ENCODE measurements at places on chromosomes 7 and 10. TPM values are rescaled to one million over a fixed set of nuclear protein-coding genes. Genes with fewer than 3 reads are reported as not detected.

- no peak overlapping the region for H3K27ac ChIP-seq
- no peaks in the 10 kb centered on the region for H3K27me3 ChIP-seq
- no peaks in the 10 kb centered on the region for H3K36me3 ChIP-seq
- DNase-seq: no peak
These were observed 63.7 kb downstream of the CELF2 start for GRCh38 chr10:11081408-11081807.

- H3K4me1 ChIP-seq: peaks cover 57% of the 10 kb centered on the region
- peaks cover 8% of the 10 kb centered on the region for H3K27me3 ChIP-seq
- H3K4me3 ChIP-seq: peak overlapping the region; percentile 10
- H3K27ac ChIP-seq: peak overlapping the region; percentile 83
- peaks cover 20% of the 10 kb centered on the region for H3K36me3 ChIP-seq
These were observed 27.7 kb downstream of the PPP2R2D start for GRCh38 chr10:131928248-131929095.

- H3K27me3 ChIP-seq: no peaks in the 10 kb centered on the region
- DNase-seq: no peak
- no peak overlapping the region for H3K27ac ChIP-seq
- H3K4me1 ChIP-seq: peaks cover 4% of the 10 kb centered on the region
- no peaks in the 10 kb centered on the region for H3K36me3 ChIP-seq
- H3K4me3 ChIP-seq: no peak overlapping the region
These were observed 4.2 kb downstream of the PCDH15 start for GRCh38 chr10:54796881-54797280.

- H3K36me3 ChIP-seq: no peaks in the 10 kb centered on the region
- H3K27me3 ChIP-seq: no peaks in the 10 kb centered on the region
These were observed 62.8 kb downstream of the PDZD8 start for GRCh38 chr10:117312430-117312829.

- no peak overlapping the region for H3K4me3 ChIP-seq
- no peaks in the 10 kb centered on the region for H3K27me3 ChIP-seq
- peaks cover 4% of the 10 kb centered on the region for H3K36me3 ChIP-seq
- DNase-seq: no peak
These were observed 19.4 kb downstream of the MKLN1 start for GRCh38 chr7:131346885-131347592.

GRCh38 chr10:101897633-101898032 lies 54.0 kb upstream of the KCNIP2 start:
- no peak for DNase-seq
- H3K27me3 ChIP-seq: peaks cover 2% of the 10 kb centered on the region
- H3K4me1 ChIP-seq: peaks cover 57% of the 10 kb centered on the region
- H3K4me3 ChIP-seq: no peak overlapping the region
- no peaks in the 10 kb centered on the region for H3K36me3 ChIP-seq

- peaks cover 12% of the 10 kb centered on the region for H3K36me3 ChIP-seq
- no peak for DNase-seq
- H3K27ac ChIP-seq: no peak overlapping the region
- H3K4me3 ChIP-seq: no peak overlapping the region
These were observed 21.8 kb downstream of the AKR1E2 start for GRCh38 chr10:4847561-4848355.

GRCh38 chr10:86654411-86655172 lies at the start of gene OPN4:
TSS of gene OPN4 (plus strand) at chr10:86654547. CDS start at chr10:86654784, 237 bp downstream.
- peaks cover 5% of the 10 kb centered on the region for H3K36me3 ChIP-seq
- H3K4me3 ChIP-seq: no peak within 1 kb of the TSS
- H3K4me1 ChIP-seq: peaks cover 6% of the 10 kb centered on the region
- H3K27me3 ChIP-seq: peaks cover 15% of the 10 kb centered on the region
- no peak for DNase-seq
- H3K27ac ChIP-seq: no peak within 1 kb of the TSS

DNA sequence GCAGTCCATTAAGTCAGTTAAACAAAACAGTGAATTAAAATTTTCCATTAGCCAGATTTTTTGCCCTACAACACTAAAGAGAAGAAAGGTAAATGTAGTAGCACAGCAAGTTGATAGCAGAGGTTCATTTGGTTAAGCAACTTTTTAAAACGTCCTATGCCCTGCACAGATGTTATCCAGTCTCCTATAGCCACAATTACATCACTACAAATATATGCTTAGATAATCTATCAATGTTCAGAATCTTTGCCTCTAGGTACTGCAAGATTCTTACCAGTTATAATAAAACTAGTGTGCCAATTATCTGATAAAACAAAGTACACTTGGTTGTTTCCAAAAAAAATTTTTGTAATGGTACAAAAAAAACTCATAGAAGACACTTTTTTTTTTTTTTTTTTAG lies 175.5 kb upstream of the MYO3A start:
- H3K4me1 ChIP-seq: peaks cover 3% of the 10 kb centered on the region
- no peak overlapping the region for H3K4me3 ChIP-seq
- no peaks in the 10 kb centered on the region for H3K36me3 ChIP-seq
- H3K27ac ChIP-seq: no peak overlapping the region
- peaks cover 2% of the 10 kb centered on the region for H3K27me3 ChIP-seq

- H3K27me3 ChIP-seq: no peaks in the 10 kb centered on the region
- no peak overlapping the region for H3K4me3 ChIP-seq
- peaks cover 3% of the 10 kb centered on the region for H3K4me1 ChIP-seq
- no peak for DNase-seq
These were observed 47.0 kb upstream of the TMEM140 start for GRCh38 chr7:135100856-135101255.

DNA sequence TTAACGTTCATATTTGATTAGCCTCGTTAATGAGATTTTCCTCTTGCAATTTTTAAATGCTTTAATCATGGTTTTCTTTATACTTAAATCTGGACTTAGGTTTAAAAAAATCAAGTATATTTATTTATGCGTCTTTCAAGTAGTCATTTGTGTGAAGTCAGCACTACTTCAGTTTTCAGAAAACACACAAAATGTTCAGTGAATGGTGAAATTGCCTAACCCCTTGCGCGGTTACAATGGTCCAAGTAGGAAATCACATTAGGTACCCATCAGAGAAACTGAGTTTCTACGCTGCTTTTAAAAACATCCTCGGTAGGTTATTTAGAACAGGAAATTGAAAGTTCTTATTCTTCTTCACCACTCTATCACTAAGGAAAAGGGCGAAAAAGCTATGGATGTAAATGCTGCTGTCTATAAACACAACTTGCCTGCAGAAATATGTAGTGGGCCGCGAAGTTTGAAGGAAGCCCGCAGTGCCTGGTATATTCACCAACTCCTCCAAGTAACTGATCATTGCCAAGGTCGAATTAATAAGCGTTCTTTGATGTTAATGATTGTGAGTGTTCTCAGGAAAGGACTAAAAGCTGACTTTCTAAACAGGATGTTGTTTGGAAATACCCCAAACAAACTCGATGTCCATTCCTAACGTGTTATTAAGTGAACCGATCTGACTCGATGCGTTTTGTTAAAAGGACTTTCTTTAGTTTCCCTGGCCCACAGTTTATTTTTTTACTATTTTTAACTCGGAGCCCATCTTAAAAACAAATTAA lies 1.0 kb downstream of the SYPL1 start:
- H3K27ac ChIP-seq: peak overlapping the region; percentile 96
- peaks cover 11% of the 10 kb centered on the region for H3K27me3 ChIP-seq
- H3K4me3 ChIP-seq: peak overlapping the region; percentile 96
- peaks cover 9% of the 10 kb centered on the region for H3K36me3 ChIP-seq
- no peak for DNase-seq

- peaks cover 13% of the 10 kb centered on the region for H3K27me3 ChIP-seq
- H3K4me1 ChIP-seq: peaks cover 19% of the 10 kb centered on the region
- H3K36me3 ChIP-seq: peaks cover 25% of the 10 kb centered on the region
- H3K27ac ChIP-seq: peak overlapping the region; percentile 27
These were observed 12.0 kb downstream of the SFTPD start for GRCh38 chr10:79936625-79937615.

DNA sequence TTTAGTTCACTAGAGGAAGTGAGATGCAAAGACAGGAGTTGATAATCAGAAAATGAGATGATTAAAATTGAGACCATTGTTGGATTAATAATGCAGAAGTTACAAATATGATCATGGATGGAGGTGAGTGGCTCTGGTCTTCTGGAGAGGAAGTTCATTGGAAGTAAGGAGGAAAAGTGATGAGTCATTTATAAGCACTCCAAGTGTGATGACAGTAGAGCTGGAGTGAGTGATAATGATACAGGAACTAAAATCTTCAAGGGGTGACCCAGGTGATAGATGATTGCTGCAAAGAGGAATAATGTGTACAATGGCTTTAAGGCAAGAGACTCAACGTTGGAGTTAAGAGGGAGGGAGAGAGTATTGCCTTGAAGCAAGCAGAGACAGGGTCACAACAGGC lies 20.7 kb downstream of the ZNF32 start:
- H3K4me3 ChIP-seq: no peak overlapping the region
- no peaks in the 10 kb centered on the region for H3K36me3 ChIP-seq
- H3K27me3 ChIP-seq: peaks cover 3% of the 10 kb centered on the region

DNA sequence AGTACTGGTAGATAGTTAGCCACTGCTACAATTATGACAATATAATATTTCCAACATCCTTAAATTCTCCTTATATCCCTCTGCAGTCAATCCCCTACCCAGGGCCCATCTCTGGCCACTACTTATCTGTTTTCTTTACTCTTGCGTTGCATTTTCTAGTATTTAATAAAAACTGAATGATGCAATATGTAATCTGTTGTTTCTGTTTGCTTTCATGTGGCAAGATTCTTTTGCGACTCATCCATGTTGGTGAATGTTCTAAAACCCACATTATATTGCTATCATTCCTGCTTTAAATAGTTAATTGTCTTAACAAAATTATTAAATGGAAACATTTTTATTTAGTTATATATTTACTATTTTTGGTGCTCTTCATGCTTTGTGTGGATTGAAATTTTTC lies 338.5 kb downstream of the MDFIC start:
- no peaks in the 10 kb centered on the region for H3K27me3 ChIP-seq
- H3K36me3 ChIP-seq: no peaks in the 10 kb centered on the region
- no peak overlapping the region for H3K27ac ChIP-seq
- no peak overlapping the region for H3K4me3 ChIP-seq
- no peak for DNase-seq

DNA sequence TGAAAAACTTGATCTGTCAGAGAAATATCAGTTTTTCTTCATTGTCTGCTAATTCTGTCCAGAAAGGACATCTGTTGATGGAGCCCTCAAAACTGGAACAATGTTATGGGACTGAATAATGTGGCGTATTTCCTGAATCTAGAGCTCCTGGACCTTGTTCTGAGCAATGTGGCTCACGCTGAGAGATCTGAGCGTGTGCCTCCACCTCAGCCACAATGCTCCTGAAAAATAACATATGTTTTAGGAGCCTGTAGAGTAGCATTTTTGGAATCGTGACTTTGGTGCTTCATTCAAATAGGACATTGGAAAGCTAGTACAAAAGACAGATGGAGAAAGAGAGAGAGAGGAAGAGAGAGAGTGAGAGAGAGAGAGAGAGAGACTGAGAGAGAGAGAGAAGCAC lies 110.3 kb downstream of the BMPER start:
- H3K27ac ChIP-seq: no peak overlapping the region
- no peak for DNase-seq
- no peaks in the 10 kb centered on the region for H3K4me1 ChIP-seq
- H3K36me3 ChIP-seq: no peaks in the 10 kb centered on the region
- H3K4me3 ChIP-seq: no peak overlapping the region

GRCh38 chr10:131113709-131114291 lies 197.7 kb downstream of the TCERG1L start:
- peaks cover 9% of the 10 kb centered on the region for H3K27me3 ChIP-seq
- peaks cover 10% of the 10 kb centered on the region for H3K36me3 ChIP-seq
- no peak overlapping the region for H3K4me3 ChIP-seq
- DNase-seq: no peak
- H3K4me1 ChIP-seq: no peaks in the 10 kb centered on the region
- no peak overlapping the region for H3K27ac ChIP-seq

GRCh38 chr10:85548034-85548433 lies 818.6 kb downstream of the GRID1 start:
- H3K4me3 ChIP-seq: no peak overlapping the region
- H3K27ac ChIP-seq: no peak overlapping the region
- H3K4me1 ChIP-seq: peaks cover 21% of the 10 kb centered on the region
- H3K36me3 ChIP-seq: no peaks in the 10 kb centered on the region
- DNase-seq: peak; percentile 21
- peaks cover 3% of the 10 kb centered on the region for H3K27me3 ChIP-seq

- H3K4me1 ChIP-seq: peaks cover 17% of the 10 kb centered on the region
- peak; percentile 41 for DNase-seq
- H3K36me3 ChIP-seq: no peaks in the 10 kb centered on the region
- H3K27ac ChIP-seq: no peak overlapping the region
- no peaks in the 10 kb centered on the region for H3K27me3 ChIP-seq
- no peak overlapping the region for H3K4me3 ChIP-seq
These were observed 12.5 kb downstream of the GLI3 start for GRCh38 chr7:42224391-42225003.

DNA sequence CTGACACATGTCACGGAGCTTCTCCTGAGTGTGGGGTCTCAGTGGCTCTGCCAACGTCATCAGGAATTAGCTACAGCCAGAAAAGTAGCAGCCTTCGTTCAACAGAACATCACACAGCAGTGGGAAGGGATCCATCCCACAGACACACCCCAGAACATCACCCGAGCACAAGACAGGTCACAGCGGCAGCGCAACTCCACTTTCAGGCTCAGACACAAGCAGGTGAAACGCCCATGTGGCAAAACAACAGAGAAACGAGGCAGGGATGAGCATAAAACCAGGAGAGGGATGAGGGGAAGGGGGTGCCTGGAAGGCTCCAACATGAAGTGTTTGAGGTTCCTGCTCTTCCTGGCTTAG lies 44.8 kb downstream of the CAMK2B start:
- no peaks in the 10 kb centered on the region for H3K36me3 ChIP-seq
- H3K27ac ChIP-seq: peak overlapping the region; percentile 49
- no peak overlapping the region for H3K4me3 ChIP-seq
- H3K27me3 ChIP-seq: peaks cover 2% of the 10 kb centered on the region
- no peak for DNase-seq

INPP5A gene
- total RNA-seq: 45.2 TPM

GHRHR gene
- 7.5 TPM for total RNA-seq

FOXI2 gene
- total RNA-seq: not detected

DNAJC12 gene
- 2.6 TPM for total RNA-seq

MMD2 gene
- total RNA-seq: not detected

PRKAR2B gene
- total RNA-seq: 28.4 TPM

SPDYE11 gene
- total RNA-seq: 0.13 TPM

ZNF727 gene
- not detected for total RNA-seq

CCDC172 gene
- not detected for total RNA-seq

ZNF22 gene
- total RNA-seq: 39.2 TPM

VPS50 gene
- 20.6 TPM for total RNA-seq

GALNT17 gene
- total RNA-seq: 0.38 TPM
